ENCODE measurements at places on chromosomes 12 and 14.

DNA sequence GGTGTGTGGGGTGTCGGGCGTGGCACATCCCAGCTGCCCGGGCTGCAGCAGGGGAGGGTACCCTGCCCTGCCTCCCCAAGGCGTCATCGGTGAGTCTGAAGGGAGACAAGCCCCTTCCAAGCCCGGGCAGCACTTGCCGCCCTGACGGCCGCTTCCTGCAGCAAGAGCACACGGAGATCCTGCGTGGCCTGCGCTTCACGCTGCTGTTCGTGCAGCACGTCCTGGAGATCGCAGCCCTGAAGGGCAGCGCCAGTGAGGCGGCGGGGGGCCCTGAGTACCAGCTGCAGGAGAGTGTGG, 10.1 kb upstream of the PUS1 start:
- no peak for DNase-seq

DNA sequence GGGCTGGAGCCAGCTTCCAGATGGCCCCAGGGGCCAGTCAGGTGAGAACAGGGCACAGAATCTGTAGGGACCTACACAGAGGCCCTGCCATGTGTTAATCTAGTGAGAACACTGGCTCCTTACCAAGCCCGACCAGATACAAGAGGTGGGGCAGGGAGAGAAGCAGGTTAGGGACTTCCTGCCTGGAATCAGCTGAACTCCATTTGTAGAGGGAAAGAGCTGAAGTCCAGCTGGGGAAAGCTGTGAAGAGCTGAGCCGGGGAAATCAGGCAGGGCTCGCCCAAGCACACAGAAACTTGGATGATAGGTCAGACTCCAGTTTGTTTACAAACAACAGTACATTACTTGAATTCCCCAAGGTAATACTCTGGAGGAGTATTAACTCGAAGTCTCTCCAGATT, 46.7 kb downstream of the PTGER2 start:
- DNase-seq, result no peak

GRCh38 chr14:53814392-53814791, 142.2 kb downstream of the BMP4 start:
- DNase-seq, result no peak

GRCh38 chr14:68786491-68787091, 6.3 kb downstream of the ZFP36L1 start:
- no peak for DNase-seq

GRCh38 chr12:111444925-111445725, 39.4 kb downstream of the SH2B3 start:
- DNase-seq, result peak; percentile 12

- DNase-seq, result no peak
Observed at GRCh38 chr14:23137192-23137812, 18.2 kb upstream of the CEBPE start.

GRCh38 chr14:73861073-73861472, 9.4 kb downstream of the PTGR2 start:
- DNase-seq, result no peak

DNA sequence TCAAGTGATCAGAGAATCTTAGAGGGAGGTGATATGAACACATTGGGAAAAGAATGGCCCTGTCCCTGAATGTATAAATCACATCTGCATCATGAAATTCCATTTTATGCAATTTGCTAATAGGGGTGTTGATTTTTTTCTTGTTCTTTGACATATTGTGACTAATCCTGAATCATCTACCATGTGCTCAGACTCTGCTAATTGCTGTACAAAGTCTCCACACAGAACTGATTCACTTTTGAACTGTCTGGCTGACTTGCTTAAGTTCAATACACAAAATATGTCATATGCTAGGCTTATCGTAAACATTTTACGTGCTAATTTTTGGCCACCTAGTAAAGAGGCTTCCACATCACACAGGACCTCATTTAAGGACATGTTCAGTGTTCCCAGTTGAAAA, 2.6 kb downstream of the TMEM132D start:
- no peak for DNase-seq

GRCh38 chr14:64580467-64580866, 30.7 kb downstream of the PPP1R36 start:
- DNase-seq, result no peak

DNA sequence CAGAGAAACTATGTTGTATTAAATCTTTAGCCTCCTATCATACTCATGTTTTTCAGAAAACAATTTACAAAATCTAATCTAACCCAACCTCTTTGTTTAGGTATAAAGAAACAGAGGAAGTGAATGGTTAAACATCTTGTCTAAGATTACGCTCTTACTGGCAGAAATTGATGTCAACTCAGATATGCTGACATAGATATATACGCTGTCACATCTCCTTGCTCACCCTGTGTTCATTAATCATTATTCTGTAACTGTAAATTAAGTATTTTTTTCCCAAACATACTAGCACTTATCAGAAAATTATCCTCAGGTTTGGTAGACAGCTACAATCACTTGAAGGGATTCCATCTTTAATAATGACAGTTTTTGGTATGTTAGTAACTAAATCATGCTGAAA, 1127.6 kb upstream of the SEL1L start:
- DNase-seq, result no peak

DNA sequence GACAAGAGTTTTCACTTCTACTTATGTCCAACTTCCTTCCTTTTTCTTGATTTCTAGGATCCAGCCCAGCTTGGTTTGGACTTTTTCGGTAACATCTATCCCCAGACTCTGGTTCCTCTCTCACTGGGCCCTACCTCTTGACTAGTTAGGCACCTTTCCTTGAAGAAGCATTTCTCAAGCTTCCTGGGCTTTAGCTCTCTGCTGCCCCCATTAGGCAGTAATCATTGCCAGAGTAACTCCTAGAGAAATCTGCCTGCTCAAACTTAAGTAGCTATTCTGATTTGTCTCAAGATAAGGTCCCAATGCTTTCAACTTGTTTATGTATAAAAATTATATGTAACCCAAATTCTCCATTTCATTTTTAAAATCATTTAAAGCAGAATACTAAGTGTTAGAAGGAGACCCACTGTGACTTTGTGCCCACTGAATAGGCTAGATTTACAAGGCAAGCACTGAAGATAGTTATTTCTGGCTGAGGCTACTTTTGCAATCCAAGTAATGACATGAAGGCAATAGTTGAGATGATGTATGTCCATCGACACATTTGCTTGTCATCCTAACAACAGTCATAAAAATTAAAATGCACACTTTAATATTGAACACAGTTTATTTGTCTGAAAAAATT, 275.0 kb upstream of the G2E3 start:
- DNase-seq, result peak; percentile 4

- no peak for DNase-seq
Observed at GRCh38 chr14:69260861-69261564, 1.1 kb downstream of the GALNT16 start.

DNA sequence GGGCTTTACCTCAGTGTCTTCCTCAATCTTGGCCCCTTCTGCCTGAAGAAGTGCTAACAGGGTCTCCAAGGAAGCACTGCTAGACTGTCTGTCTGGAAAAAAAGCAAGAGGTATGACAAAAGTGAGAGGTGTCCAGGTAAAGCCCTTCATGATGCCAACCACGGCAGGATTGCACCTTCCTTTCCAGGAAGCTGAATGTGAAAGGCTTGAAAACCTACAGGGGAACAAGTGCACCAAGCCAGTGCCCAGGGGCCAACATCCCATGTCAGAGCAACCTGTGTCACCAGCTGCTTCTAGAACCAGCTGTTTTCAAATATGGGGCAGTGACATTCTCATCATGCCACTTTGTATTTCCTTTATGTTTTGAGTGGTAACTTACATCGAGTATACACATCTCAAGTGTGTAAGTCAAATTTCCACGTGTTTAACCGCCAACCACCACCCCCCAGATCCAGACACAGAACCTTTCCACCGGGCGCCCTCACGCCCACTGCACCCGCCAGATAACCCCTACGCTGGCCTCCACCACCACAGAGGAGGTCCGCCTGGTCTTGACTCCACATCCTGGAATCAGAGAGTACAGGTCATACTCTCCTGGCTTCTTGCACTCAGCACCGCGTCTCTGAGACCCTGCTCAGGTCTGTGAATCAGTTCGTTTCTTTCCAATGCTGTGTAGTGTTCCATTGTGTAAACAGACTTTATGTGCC, 27.3 kb downstream of the VPS37B start:
- DNase-seq, result no peak

GRCh38 chr12:46535907-46536306, 163.3 kb upstream of the SLC38A2 start:
- no peak for DNase-seq

GRCh38 chr14:43669355-43669754, 837.7 kb downstream of the FSCB start:
- DNase-seq, result no peak

- no peak for DNase-seq
Observed at GRCh38 chr12:17016116-17016864, 410.3 kb upstream of the LMO3 start.

GRCh38 chr14:98665007-98665406, 607.0 kb downstream of the BCL11B start:
- no peak for DNase-seq

- no peak for DNase-seq
Observed at GRCh38 chr14:55976219-55976618, 142.0 kb upstream of the PELI2 start.

DNA sequence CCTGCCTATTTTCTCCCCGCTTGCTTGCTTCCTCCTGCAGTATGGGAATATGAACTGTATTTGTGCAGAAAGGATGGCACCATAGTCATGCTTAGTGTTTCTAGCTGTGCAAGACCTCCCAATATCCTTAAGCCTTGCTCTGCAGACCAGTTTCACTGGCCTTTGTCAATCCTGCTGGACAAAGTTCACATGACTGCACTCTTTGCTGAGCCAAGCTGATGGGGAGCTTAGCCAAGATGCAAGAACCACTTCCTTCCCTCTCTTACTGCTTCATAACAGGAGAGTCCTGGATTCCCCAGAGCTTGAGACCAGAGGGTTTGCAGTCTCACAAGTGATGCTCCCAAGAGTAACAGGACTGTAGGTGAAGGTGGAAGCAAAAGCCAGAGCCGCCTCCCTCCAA, 3.8 kb downstream of the ASIC1 start:
- DNase-seq, result no peak

DNA sequence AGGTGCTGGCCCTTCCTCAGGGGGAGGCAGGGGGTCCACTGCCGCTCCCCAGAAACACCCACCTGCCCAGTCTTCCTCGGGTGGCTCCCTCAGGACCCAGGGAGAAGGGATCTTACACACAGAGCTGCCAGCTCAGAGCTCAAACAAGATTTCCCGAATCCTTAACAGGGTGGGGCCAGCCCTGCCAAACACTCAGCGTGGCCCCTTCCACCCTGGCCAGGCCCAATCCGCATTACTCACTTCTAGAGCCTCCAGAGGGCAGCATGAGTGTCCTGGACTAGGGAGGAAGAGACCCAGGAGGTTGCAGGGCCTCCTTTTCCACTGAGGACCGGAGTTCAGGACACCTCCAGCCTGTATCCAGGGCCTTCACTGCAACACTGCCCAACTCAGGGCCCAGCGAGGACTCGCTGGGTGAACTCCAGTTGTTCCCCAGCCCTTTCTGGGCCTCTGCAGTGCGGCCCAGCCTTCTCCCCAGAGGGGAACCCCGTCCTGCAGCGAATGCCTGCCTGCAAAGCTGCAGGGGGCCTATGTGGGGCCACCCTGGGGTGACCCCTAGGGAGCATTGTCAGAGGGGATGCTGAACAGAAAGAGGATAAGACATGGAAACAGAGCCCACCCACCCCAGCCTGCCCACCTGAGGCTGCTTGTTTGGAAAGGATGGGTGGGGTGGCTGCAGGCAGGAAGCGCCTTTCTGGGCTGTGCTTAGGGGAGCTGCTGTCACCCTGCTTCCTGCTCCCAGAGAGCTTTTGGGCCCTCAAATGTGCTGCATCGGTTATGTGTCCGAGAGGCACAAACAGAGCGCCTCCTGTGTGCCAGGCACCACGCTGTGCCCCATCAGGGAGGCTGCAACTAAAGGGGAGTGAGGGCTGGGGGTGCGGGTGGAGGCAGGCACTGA, 43.8 kb downstream of the CCNK start:
- no peak for DNase-seq

- no peak for DNase-seq
Observed at GRCh38 chr14:48401321-48401720, 725.9 kb upstream of the MDGA2 start.

GRCh38 chr14:65495196-65495595, 82.7 kb downstream of the FUT8 start:
- no peak for DNase-seq

GRCh38 chr12:72622556-72622955, 350.4 kb downstream of the TRHDE start:
- DNase-seq, result no peak

DNA sequence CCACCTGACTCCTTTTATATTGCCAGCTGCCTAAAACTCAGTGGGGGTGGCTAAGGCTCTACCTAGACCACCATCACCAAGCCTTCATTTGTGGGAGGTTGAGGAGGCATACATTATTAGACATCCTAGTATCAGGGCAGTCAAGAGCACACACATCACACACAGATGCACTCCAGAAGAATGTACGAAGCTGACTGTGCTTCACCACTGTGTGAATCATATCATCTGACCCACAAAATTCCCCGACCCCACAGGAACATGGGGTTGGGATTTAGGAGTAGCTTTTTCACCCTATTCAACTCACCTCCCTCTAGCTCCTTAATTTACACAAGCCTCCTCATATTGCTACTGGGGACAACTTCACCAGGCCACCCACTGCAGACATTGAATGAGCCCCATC, 64.8 kb upstream of the BDKRB2 start:
- DNase-seq, result no peak

- DNase-seq, result peak; percentile 9
Observed at GRCh38 chr12:112998987-112999767, 20.9 kb downstream of the OAS2 start.

GRCh38 chr12:25644979-25645378, 91.9 kb upstream of the LMNTD1 start:
- no peak for DNase-seq

- DNase-seq, result peak; percentile 27
Observed at GRCh38 chr14:98368221-98368620, 903.8 kb downstream of the BCL11B start.

- no peak for DNase-seq
Observed at GRCh38 chr14:54617467-54617866, 50.5 kb downstream of the SAMD4A start.

- DNase-seq, result no peak
Observed at GRCh38 chr14:95048771-95049312, 108.5 kb downstream of the DICER1 start.

DNA sequence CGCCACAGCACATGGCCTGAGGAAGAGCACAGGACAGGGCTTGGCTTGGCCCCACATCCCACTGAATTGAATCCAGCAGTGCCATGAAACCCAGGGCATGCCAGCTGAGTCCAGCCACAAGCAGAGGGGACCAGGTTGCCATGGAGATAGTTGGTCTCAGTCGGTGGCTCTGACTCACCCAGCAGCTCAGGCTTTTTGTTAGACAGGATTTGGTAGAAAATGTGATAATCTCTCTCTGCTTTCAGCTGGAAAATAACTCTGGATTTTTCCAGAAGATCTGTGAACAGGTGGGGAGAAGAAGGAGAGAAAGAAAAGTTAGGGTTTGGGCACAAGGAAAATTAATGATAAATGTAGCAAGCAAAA, 4.8 kb downstream of the MYH7 start:
- no peak for DNase-seq

- DNase-seq, result no peak
Observed at GRCh38 chr14:35123388-35123703, 994 bp downstream of the PRORP start.

DNA sequence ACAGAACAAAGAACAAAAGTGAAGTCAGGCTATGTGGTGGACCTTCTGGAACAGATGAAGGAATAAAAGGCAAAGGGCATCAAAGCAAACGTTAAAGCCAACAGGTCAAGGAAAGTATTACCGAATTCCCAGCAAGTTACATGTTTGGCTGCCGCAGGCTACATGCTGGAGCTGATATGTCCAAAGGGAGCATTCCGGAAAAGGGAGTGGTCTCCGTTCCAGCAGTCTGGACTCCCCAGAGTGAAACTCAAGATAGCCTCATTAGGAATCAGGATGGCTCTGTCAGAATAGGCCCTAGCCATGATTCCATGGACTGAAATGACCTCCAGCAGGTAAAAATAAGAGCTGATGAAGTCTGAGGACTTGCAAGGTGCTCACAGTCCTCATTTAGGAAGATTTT, 379.8 kb upstream of the PRICKLE1 start:
- DNase-seq, result no peak

All from NCI-H510A treated with DMSO at 0.1 percent for 48 hours (cell line).